Calu3 (cell line): ENCODE measurements at places on chromosomes 12 and 14.

GRCh38 chr12:113980537-113981337 is 14.6 kb upstream of the RBM19 start:
- H3K27me3 ChIP-seq = peaks cover 67% of the 10 kb centered on the region
- H3K27ac ChIP-seq = no peak overlapping the region
- no peak overlapping the region for H3K4me3 ChIP-seq
- no peaks in the 10 kb centered on the region for H3K4me1 ChIP-seq
- DNase-seq = peak; percentile 58

- H3K27ac ChIP-seq = no peak overlapping the region
- no peak overlapping the region for H3K4me3 ChIP-seq
- H3K36me3 ChIP-seq = peaks cover 12% of the 10 kb centered on the region
- no peaks in the 10 kb centered on the region for H3K27me3 ChIP-seq
These were observed 5.4 kb downstream of the ANKRD13A start for GRCh38 chr12:110004598-110004997.

GRCh38 chr14:71996610-71997009 is 64.4 kb downstream of the RGS6 start:
- DNase-seq = no peak
- no peaks in the 10 kb centered on the region for H3K4me1 ChIP-seq
- H3K36me3 ChIP-seq = no peaks in the 10 kb centered on the region
- H3K27me3 ChIP-seq = no peaks in the 10 kb centered on the region

DNA sequence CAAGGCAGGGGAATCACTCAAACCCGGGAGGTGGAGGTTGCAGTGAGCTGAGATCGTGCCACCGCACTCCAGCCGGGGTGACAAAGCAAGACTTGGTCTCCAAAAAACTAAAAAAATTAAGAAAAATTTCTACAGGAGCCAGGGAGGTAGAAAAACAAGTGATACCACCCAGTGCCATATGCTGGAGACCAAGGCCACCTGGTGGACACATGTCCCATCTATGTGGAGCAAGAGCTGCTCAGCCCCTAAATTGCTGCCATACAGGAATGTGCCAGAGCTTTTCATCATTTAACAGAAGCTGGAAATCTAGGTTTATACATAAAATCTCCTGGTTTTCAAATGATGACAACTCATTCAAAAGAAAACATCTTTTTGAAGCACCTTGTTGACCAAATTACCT is 61.4 kb upstream of the ELK3 start:
- no peak overlapping the region for H3K4me3 ChIP-seq
- H3K27ac ChIP-seq = no peak overlapping the region
- peaks cover 26% of the 10 kb centered on the region for H3K27me3 ChIP-seq
- DNase-seq = peak; percentile 61
- peaks cover 17% of the 10 kb centered on the region for H3K4me1 ChIP-seq

DNA sequence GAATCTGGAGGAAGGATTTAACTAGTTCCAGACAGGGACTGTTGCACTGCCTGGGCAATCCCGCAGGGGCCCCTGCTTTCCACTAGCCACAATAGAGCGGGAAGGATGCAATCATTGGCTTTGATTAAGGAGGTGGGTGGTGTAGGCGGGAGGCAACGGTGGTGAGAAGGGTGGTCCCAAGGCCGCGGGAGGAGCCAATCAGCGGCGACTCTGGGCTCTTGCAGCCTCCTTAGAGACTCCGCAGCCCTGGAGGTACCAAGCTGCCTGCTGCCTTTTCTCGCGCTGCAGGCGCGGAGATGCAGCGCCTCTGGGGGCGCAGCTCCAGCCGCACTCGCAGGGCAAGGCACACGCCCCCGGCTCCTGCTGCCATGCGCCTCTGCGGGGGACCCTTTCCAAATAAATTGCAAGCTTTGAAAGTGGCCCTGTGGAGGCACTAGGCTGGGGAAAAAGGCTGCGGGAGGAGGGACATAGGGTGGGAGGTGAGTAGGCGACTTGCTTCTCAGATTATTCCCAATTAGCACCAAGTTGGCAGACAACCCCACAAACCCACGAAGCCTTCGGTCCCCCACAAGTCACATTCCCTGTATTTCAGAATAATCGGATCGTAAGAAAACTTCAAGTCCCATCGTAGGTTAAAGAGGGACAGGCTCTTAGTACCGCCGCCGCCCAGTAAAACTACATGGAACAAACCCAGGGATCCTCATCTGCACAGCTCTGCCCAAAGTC is 858 bp upstream of the KCNA1 start:
- DNase-seq = no peak
- H3K36me3 ChIP-seq = no peaks in the 10 kb centered on the region
- no peak overlapping the region for H3K4me3 ChIP-seq
- H3K27me3 ChIP-seq = no peaks in the 10 kb centered on the region
- no peak overlapping the region for H3K27ac ChIP-seq
